Cardiac muscle cell (in vitro differentiated cells and primary cell): ENCODE measurements at places on chromosomes 5 and 9.

DNA sequence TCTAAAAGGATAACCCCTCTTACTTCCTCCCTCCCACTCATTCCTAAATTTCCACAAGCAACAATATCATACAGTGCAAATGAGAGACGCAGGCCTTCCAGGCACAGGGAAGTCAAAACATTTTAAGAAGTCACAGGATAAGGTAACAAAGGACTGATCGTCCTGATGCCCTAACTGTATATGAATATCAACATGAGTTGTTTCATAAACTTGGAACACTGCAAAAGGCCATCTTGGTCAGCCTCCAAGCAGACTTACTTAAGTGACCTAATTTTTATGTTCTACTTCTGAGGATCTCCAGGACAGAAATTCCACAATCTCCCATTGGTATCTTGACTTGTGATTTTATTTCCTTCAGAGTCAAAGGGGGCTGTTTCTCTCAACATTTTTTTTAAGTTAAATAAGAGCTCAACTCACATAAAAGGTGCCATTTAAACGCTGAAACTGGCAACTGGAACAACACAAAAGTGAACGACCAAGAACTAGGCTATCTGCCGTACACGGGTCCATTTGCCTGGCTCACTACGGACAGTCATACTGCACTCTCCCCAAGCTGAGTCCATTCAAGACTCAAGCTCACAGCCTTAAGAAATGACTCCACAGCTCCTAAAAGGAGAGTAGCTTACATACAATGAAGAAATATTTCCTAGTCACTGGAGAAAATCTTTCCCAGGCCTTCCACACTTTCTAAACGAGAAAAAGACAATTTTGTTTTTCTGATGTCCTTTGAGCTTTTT, 71.3 kb downstream of the LHFPL2 start:
- H3K4me1 ChIP-seq = peaks cover 61% of the 10 kb centered on the region
- no peak overlapping the region for H3K4me3 ChIP-seq
- H3K27me3 ChIP-seq = no peaks in the 10 kb centered on the region
- H3K27ac ChIP-seq = peak overlapping the region; percentile 86
- no peak for DNase-seq
- H3K36me3 ChIP-seq = no peaks in the 10 kb centered on the region

DNA sequence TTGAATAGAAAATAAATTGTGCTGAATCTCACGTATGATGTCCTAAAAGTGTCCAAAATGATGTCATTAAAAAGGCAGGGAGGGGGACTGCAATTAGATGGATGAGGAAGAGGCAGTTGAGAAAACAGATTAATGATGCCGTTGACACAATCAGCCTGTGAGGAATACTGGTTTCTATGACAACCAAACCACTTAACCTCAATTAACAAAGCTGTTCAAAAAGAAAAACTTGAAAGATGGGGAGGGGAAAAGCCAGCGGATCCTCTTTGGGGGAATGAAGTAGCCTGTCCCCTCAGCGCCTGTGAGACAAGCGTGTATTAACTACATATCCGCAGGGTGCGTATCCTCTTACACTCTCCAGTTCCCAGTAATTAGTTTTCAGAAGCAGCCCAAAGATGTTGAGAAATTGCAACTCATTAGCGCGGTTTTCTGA, 160.7 kb downstream of the TTC39B start:
- no peaks in the 10 kb centered on the region for H3K27me3 ChIP-seq
- peaks cover 2% of the 10 kb centered on the region for H3K4me1 ChIP-seq
- H3K4me3 ChIP-seq = no peak overlapping the region
- H3K27ac ChIP-seq = no peak overlapping the region
- DNase-seq = no peak

GRCh38 chr9:77957652-77958051, 74.0 kb downstream of the GNAQ start:
- peaks cover 26% of the 10 kb centered on the region for H3K4me1 ChIP-seq
- no peak for DNase-seq
- H3K27ac ChIP-seq = no peak overlapping the region
- no peak overlapping the region for H3K4me3 ChIP-seq

GRCh38 chr9:15512889-15513288, 2.1 kb upstream of the PSIP1 start:
- H3K4me3 ChIP-seq = no peak overlapping the region
- H3K36me3 ChIP-seq = no peaks in the 10 kb centered on the region
- H3K27ac ChIP-seq = no peak overlapping the region
- no peaks in the 10 kb centered on the region for H3K27me3 ChIP-seq
- peaks cover 13% of the 10 kb centered on the region for H3K4me1 ChIP-seq

GRCh38 chr5:76406673-76407072, 3.6 kb downstream of the IQGAP2 start:
- no peaks in the 10 kb centered on the region for H3K36me3 ChIP-seq
- peaks cover 5% of the 10 kb centered on the region for H3K27me3 ChIP-seq
- H3K4me3 ChIP-seq = no peak overlapping the region
- no peak overlapping the region for H3K27ac ChIP-seq

DNA sequence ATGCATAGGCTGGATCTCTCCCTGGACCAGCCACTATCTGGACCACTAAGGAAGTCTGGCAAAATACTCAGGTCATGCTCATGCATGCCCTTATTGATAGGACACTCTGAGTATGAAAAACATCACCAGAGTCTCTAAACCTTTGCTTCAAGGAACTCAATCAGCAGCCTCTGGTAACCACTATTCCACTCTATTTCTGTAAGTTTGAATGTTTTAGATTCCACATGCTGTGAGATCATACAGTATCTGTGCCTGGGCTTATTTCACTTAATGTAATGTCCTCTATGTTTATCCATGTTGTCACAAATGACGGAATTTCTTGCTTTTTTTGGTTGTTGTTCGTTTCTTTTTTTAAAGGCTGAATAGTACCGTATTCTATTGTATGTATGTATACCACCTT, 68.3 kb downstream of the TARS1 start:
- H3K27ac ChIP-seq = no peak overlapping the region
- H3K4me3 ChIP-seq = no peak overlapping the region

DNA sequence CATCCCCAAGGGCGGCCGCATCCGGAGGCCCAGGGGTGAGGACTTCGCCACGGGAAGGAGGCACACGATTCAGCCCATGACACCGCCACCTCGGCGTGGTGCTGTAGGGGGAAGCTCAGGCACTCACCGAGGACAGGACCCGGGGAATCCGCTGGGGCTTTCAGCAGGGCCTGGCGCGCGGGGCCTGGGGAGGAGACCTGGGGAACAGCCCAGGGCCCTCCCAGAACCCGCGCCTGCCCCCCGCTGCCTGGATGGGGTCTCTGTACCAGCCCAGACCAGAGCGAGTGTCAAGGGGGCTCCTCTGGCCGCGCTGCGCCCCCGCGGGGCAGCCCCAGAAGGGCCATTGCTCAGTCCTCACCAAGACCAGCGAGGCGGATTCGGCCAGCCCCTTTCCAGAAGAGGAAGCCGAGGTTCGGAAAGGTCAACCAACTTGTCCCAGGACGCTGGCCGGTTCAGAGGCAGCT, 12.8 kb downstream of the COL23A1 start:
- no peaks in the 10 kb centered on the region for H3K4me1 ChIP-seq
- no peak overlapping the region for H3K4me3 ChIP-seq
- no peak for DNase-seq
- H3K36me3 ChIP-seq = no peaks in the 10 kb centered on the region

DNA sequence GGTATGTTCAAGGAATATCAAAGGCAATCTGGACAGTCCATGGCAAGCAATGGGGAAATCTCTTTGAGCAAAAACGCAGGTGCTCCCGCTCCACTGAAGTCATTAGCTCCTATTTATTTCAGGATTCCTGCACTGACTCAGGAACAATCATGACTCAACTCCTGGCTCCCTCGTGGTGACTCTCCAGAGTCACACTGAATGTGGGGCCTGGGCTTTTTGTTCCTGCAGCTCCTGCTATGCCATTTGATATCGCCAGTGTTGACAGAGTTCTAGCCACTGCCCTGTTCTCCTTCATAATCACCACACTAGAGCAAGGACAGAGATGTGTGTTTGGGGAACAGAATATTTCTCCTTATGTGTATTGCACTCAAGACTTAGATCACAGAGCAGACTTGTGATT, 187.2 kb upstream of the ZNF462 start:
- H3K4me3 ChIP-seq = no peak overlapping the region
- no peak overlapping the region for H3K27ac ChIP-seq
- no peaks in the 10 kb centered on the region for H3K27me3 ChIP-seq
- DNase-seq = no peak
- no peaks in the 10 kb centered on the region for H3K36me3 ChIP-seq

GRCh38 chr9:133826289-133827085, 88.3 kb upstream of the SARDH start:
- no peak overlapping the region for H3K4me3 ChIP-seq
- H3K4me1 ChIP-seq = peaks cover 16% of the 10 kb centered on the region

DNA sequence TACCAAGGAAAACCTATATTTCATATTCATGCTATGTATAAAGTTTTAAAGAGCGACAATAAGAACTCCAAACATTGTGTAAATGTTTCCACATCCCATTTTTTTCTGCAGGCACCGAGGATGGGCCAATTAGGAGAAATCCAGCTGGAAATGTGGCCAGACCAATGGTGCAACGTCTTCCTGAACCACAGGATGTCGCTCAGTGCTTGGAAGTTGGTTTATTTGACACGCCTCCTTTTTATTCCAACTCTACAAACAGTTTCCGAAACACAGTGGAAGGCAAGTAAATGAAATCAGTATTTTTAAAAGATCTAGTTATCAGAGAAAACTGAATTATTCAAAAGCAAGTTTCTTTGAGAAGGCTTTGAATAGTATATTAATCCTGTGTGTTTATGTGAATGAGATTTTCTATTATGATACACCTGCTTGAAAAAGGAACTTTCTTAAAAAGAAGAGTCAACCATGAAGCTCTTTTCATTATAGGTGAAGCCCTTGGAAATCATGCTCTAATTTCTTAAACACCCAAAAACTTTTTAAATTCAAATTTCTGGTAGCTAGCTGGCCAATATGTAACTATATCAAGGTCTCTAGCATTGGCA, 9.1 kb downstream of the TYRP1 start:
- H3K27ac ChIP-seq = no peak overlapping the region
- H3K4me3 ChIP-seq = no peak overlapping the region
- peaks cover 14% of the 10 kb centered on the region for H3K4me1 ChIP-seq
- H3K36me3 ChIP-seq = no peaks in the 10 kb centered on the region

- peaks cover 27% of the 10 kb centered on the region for H3K4me1 ChIP-seq
- H3K27me3 ChIP-seq = peaks cover 10% of the 10 kb centered on the region
- no peak overlapping the region for H3K27ac ChIP-seq
Observed at GRCh38 chr5:154194345-154195329, 4.1 kb downstream of the GALNT10 start.

DNA sequence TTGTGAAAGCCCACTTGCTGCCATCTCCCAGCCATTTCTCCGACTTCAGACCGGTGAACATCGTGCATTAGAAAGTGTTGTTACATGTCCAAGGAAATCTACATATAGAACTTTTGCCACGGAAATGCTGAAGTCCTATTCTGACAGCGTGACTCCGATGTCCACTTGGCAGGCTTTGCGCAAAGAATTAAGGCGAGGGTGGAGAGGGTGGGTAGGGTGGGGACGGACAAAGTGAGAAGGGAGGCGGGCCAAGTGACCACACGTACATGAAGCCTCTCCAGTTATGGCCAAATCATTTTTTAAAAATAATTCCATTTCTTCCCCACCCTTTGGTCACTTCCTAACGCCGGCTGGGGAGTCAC, 460 bp upstream of the ACO1 start:
- H3K4me3 ChIP-seq = peak overlapping the region; percentile 76
- H3K4me1 ChIP-seq = peaks cover 5% of the 10 kb centered on the region
- no peaks in the 10 kb centered on the region for H3K36me3 ChIP-seq
- H3K27me3 ChIP-seq = peaks cover 39% of the 10 kb centered on the region

GRCh38 chr5:107792940-107793339, 122.2 kb upstream of the EFNA5 start:
- H3K27me3 ChIP-seq = peaks cover 29% of the 10 kb centered on the region
- H3K36me3 ChIP-seq = no peaks in the 10 kb centered on the region
- no peak overlapping the region for H3K4me3 ChIP-seq

DNA sequence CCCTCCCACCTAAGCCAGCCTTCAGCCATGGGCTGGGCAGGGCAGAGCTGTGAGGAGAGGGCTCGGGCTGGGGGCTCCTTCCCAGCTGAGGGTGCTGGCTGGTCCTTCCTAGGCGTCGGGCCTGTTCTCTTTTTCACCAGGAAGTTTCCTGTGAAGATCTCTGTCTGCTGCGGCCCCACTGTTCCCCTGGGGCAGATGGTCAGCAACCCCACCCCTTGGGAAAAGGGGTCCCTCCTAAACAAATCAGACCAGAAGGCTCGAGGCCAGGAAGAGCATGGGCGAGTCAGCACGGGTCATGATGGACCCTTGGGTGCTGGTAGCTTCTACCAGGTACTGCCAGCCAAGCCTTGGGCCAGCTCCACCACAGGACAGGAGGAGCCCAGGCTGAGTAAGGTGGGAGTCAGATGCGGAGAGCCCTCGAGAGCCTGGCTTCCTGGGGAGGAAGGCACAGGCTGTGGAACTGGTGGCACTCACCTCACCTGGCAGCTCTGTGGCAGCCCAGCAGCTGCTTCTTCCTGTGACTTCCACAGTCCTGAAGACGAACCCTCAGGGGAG, 3.5 kb downstream of the CACNA1B start:
- no peaks in the 10 kb centered on the region for H3K4me1 ChIP-seq
- no peak overlapping the region for H3K27ac ChIP-seq
- H3K4me3 ChIP-seq = no peak overlapping the region
- DNase-seq = no peak
- H3K36me3 ChIP-seq = no peaks in the 10 kb centered on the region
- peaks cover 19% of the 10 kb centered on the region for H3K27me3 ChIP-seq

GRCh38 chr5:23530571-23530970, 23.2 kb downstream of the PRDM9 start:
- no peaks in the 10 kb centered on the region for H3K27me3 ChIP-seq
- no peaks in the 10 kb centered on the region for H3K4me1 ChIP-seq
- no peak overlapping the region for H3K27ac ChIP-seq
- DNase-seq = no peak
- no peaks in the 10 kb centered on the region for H3K36me3 ChIP-seq
- H3K4me3 ChIP-seq = no peak overlapping the region

DNA sequence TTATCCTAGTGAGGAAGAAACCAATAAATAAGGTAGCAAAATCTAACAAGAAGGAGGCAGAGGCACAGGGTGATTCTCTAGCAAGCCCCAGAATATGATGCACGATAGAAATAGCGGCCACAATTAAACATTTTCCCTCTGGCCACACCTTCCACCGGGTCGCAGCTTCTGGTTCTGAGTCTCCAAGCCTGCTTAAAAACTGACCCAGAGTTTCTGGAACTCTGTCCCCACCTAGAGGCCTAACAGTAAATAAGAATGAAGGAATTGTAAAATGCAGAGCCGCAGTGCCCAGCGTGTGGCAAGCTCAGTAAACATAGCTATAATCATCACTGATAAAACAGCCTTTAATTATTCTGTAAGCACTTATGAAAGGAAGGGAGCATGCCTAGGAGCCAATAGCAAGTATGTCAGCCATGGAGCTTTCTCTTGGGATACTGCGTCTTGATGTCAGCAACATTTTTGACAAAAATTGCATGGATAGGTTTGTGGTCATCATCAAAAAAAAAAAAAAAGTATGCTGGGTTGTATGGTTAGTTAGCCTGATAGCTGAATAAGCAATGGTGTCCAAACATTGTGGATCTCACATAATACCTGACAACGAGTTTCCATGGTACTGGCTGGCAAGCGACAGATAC, 465.5 kb downstream of the DNAH5 start:
- no peaks in the 10 kb centered on the region for H3K36me3 ChIP-seq
- H3K4me3 ChIP-seq = no peak overlapping the region
- no peaks in the 10 kb centered on the region for H3K4me1 ChIP-seq
- H3K27me3 ChIP-seq = no peaks in the 10 kb centered on the region
- no peak overlapping the region for H3K27ac ChIP-seq
